ENCODE measurements at places on chromosomes 5 and 9. TPM values are rescaled to one million over a fixed set of nuclear protein-coding genes. Genes with fewer than 3 reads are reported as not detected.

NPDC1 gene
- polyA plus RNA-seq, result 12.9 TPM

DNA sequence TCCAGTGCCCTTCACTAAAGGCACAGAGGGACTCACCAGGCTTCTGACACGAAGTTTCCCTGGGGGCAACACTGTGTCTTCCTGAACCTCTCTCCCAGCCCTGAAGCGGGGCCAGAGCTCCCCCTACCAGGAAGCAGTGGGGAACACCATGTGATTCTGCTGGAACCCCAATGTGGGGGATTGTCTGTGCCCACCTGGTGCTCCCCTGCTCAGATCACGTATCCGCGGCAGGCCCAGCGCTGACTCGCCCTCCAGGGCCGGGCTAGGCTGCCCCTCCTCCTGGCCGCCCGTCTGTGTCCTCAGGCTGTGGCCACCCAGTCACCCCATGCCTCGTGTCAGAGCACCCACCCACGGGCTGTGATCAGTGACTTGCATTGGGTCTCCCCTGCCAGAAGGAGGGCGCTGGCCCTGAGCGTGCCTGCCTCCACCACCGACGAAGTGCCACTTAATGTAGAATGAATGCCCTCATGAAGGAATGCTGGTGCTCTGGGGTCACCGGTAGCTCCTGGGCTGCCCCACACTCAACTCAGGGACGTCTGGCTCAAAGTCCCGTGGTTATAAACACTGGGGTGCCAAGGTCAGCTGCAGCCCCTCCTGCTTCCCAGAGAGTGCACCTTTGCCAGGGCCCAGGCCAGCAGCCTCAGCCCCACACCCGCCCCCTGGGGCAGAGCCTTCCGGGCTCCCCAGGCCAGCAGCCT, 22.1 kb downstream of the SARDH start:
- no peak for DNase-seq

DNA sequence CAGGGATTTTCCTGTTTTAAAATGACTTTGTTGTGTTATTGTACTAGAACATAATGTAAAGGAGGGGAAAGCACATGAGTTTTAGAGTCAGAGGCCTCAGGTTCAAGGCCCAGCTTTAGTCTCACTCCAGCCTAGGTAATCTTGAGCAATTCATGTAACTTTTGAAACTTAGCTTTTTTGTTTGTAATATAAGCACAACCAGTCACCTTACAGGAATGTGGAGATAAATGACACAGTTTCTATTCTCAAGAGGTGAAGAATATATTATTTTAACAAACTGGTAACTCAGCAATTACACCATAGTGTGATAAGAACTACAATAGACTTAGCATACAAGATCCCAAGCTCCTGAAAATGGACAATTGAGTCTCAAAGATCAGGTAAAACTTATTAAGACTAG, 51.2 kb downstream of the ADAMTS19 start:
- no peak for DNase-seq

AK8 gene
- 5.0 TPM for polyA plus RNA-seq

DMRT3 gene
- 1.2 TPM for polyA plus RNA-seq

GRCh38 chr5:93371893-93372292, 209.1 kb downstream of the NR2F1-AS1 start:
- DNase-seq, result no peak

DNA sequence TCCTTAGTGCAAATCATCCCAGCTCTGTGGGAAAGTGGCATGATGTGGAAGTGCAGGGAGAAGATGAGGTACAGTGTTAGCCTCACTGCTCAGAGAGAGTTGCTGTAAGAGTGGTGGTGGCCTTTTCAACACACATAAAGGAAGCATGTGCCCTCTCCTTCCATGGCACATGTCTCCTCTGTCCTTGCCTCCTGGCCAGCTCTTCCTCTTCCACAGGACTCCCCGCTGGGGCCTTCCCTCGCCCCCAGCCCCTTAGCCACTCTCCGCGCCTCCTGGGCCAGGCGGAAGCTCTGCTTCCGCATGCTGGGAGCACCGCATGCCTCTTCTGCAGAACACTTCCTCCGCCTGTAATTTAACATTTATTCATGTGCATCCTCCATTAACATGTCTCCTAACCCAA, 4.8 kb upstream of the KCNMB1 start:
- no peak for DNase-seq

IFNK gene
- not detected for polyA plus RNA-seq

GRCh38 chr9:82419696-82420486, 431.3 kb downstream of the SPATA31D1 start:
- no peak for DNase-seq

DBH gene
- polyA plus RNA-seq, result 1.0 TPM

- DNase-seq, result no peak
Measured at GRCh38 chr9:22682536-22682935, 235.9 kb downstream of the DMRTA1 start.

DNA sequence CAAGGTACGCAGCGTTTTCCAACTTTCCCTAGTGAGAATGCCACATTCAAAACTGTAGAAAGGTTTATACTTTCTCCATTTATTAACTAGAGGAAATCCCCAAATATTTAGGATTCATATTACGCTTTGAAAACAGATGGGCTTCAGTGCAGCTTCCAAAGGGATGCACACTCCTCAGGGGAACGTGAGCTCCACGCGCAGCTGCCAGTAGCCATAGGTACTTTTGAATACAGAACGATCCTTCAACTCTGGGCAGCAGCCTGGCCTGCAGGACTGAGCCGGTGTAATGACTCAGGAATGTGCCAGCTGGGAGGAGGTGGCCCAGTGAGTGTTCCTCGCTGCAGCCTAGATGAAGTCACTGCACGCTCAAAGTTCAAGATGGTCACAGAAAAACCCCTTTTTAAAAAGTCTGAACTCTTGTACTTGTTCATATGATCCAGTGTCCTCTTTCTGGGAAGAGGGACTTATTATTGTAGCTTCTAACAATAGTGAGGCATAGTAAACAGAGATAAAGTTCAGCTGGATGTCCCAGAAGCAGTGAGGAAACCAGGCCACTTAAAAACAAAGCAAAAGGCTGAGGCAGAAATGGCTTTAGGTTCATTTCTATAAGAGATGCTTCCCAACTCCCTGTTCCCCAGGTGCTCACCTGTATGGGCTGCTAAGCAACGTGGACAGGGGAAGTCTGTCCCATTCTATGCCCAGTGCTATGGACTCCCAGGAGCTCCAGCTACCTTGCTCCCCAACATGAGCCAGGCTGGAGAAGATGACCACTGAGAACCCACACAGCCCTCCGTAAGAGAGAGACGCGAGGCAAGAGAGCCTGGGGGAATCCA, 130.0 kb downstream of the LHFPL2 start:
- no peak for DNase-seq

GRCh38 chr5:111225926-111226325, 1.7 kb downstream of the CAMK4 start:
- DNase-seq, result no peak

DNA sequence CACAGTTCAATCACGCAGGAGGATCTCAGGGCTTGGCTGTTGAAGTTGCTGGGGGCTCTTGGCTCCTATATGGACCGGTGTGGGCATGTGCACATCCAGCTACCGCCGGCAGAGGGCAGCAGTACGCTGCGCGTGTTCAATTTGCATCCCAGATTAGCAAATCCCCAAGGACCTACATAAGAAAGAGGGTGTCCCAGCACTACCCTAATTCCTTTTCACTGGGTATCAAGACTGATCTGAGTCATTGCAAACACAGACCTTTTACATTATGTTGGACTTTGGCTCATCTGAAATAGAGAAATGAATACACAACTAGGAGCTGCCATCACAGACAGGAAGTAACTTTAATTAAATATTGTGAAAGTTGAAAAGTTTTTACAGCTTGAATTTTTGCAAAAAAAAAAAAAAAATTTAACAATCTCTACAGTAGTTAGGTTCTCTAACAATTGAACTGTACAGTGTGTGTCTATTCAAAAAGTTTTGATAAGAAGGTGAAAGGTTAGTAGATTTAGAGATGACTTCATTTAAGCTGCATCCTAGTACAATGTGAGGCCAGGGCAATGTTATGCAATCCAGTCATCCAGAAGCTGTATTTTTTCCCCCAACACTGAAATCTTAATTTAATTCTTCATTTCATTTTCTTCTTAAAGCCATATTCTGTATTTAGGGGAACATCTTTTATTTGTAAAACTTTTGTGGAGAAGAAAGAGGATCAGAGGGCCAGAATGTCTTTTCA, 404.0 kb downstream of the EBF1 start:
- DNase-seq, result peak; percentile 52

GRCh38 chr9:133892193-133892920, 99.8 kb downstream of the VAV2 start:
- no peak for DNase-seq

DNA sequence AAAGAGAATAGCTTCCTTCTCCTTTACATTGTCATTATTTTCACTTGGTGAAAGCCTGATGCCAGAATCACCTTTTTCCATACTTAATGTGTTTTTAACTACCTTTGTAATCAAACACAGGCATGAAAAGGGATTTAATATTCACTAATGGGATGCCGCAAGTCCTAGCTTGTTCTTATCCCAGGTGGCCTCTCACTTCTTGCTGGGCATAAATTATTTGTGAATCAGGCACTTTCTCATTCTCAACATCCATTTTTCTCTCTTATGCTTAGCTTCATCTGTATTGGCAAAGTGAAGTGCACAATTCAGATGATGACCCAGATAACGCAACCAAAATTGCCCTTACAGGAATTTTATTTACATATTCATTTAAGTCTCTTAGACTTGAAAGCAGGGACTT, 10.9 kb downstream of the ACTL7B start:
- DNase-seq, result no peak

DNA sequence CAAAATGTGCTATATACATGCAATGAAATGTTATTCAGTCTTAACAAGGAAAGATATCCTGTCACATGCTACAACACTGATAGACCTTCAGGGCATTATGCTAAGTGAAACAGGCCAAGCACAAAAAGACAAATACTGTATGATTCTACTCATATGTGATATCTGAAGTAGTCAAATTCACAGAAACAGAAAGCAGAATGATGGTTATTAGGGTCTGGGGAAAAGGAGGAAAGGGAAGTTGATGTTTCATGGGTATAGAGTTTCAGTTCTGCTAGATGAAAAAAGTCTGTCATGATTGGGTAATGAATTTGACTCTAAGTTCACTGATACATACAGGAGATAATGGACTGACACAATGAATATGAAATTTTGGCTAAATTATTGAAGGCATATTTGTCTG, 11.2 kb upstream of the RIC1 start:
- no peak for DNase-seq

GRCh38 chr9:109408759-109409462, 88.1 kb upstream of the EPB41L4B start:
- DNase-seq, result no peak

DNA sequence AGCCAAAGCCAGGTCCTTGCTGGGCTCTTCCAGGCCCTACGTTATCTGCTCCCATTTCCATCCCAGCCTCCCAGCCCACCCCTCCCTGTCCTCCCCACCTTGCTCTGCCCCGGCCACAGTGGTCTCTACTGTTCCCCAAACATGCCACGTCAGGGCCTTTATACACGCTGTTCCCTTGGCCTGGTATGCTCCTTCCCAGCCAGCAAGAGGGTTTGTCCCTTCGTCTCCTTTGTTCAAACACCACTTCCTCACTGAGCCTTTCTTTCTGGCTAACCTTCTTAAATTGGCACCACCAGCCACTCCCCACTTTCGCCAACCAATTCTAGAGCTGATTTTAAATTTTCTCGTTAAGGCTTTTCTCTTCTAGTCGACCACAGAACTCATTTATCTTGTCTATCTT, 9.8 kb downstream of the SH2D3C start:
- DNase-seq, result no peak

DNA sequence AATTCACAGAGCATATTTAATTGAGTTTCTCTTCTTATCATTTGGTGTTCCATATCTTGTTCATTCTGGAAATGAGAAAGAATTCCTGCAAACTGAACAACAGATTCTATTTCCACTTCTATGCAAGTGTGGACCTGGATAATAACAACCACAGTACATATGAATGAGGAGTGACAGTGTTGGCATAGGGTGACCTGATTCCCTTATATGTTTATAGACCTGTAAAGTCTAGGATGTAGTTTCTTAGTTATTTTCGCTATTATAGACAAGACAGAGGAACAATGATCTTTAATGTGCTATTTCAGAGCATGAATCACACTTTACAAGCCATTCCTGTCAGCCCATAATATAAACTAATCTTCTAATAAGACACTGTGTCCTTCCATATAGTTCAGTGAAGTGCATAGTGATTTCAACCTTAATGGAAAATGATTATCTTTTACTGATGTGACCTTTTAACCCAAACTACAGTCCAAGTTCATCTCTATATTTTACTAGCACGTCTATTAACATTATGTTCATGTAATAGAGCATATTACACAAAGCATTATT, 88.2 kb upstream of the FAM174A start:
- no peak for DNase-seq

DNA sequence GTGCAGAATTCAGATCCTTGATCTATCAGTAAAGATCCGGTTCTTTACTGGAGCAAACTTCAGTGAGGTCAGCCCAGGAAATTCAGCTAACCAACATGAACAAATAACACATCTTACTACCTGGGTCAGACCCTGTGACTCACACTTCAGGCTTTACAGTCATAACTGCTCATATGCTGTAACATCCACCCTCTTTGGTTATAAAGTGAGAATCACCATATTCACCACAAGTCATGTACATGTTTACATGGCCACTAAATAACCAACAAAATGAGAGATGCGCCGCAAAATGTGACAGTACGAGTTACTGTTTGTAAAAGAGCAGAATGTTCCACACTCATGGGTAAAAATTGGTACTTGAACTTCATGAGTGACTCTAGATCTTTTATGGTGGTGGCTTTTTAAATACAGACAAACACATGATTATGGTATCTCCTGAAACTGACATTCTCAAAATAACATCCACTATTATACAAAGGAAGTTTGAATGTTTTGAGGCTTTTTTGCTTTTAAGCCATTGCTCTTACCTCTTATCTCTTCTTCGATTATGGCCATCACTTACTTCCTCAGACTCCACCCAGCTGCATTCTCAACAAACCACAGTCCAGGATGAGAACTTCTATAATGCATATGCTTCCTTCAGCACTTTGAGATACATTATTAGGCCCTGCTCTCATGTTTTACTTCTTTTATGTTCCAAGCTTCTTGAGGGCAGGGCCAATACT, 516.6 kb downstream of the RAB3C start:
- DNase-seq, result no peak

GRCh38 chr5:9112520-9113291, 433.2 kb downstream of the SEMA5A start:
- no peak for DNase-seq

DNA sequence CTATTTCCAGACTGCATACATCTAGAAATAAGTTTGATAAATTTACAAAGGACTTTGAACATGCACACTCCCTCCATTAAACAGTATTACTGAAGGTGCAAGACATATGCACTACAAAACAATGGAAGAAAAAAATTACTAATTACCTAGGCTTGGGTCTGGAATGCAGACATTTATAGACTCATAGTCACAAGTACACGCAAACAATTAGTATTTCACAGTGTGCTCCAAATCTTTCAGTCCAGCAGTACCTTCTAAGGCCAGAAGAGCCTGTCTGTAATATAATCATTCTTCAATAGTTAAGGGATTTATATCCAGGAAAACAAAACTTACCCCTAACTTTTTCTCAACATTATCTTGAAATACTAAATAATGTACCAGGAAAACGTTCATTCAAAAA, 11.2 kb downstream of the RICTOR start:
- DNase-seq, result no peak

ROR2 gene
- polyA plus RNA-seq, result 20.5 TPM

- DNase-seq, result no peak
Measured at GRCh38 chr5:1544294-1544961, 20.7 kb upstream of the LPCAT1 start.
